ENCODE measurements at places on chromosomes 2 and 18.

DNA sequence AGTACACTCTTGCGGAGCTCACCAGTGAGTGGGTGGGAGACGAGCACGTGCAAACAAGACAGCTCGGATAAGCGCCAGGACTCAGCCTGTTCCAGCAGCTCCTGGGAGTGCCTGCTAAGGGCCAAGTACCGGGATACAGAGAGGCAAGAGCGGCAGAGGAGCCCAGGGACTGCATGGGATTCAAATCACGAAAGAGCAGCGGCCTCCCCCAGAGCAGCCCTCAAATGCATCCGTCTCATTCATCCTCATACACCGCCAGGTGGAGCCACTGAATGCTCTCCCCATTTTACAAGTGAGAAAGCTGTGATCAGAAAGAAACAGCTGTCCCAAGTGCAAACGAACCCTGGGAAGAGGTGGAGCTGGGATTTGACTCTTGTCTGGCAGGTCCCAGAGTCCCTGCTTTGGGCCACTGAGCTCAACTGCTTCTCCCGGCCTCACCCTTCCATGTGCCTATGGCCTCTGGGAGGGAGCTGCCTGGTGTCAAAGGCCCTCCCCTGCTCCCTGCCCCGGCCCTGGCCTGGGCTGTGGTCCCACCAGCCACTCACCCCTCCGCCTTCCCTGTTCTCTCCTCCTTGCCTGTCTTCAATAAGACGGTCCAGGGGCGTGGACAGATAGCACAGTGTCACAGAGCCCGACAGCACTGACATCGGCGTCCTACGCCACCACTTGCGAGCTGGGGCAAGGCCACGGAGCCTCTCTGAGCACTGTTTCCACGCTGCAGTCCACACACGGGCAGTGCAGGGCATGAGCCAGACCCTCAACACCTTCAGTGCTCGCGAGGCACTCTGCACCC, 72.8 kb upstream of the TAF1B start:
- DNase-seq: peak; percentile 39

GRCh38 chr2:18659915-18660314, 70.5 kb upstream of the NT5C1B start:
- DNase-seq: no peak

- DNase-seq: no peak
Measured at GRCh38 chr18:56910967-56911366, 235.9 kb upstream of the BOD1L2 start.

DNA sequence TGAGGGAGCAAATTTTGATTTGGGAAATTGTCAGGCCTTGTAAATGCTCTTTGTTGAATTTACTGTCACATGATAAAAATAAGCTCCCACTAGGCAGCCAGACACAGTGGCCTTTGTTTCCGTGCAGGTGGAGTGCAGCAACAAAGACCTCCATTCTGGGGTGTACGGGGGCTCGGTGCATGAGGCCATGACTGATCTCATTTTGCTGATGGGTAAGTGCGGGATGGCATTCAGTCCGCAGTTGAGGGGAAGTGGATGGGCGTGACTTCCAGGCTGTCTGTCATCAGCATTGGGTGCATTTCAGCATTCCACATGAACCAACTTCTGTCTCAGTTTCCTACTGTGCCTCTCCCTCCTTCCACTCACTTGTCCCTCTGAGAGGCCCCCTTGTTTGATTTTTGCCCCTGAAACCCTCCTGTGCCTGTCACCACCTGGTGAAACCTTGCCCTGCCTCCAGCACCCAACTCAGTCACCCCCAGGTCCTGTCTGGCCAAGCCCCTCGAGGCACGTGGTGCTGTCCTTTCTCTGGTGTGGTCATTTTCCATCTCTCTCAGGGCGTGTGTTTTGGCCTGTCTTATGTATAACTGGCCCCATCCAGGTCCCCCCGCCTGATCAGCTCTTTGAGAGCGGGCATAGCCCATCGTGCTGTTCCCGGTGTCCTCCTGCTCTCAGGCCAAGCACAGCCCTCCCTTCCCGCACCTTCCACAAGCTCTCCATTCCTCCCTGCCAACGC, 16.3 kb downstream of the CNDP2 start:
- DNase-seq: no peak

- DNase-seq: peak; percentile 41
Measured at GRCh38 chr2:161102770-161103450, 57.3 kb upstream of the TANK start.

DNA sequence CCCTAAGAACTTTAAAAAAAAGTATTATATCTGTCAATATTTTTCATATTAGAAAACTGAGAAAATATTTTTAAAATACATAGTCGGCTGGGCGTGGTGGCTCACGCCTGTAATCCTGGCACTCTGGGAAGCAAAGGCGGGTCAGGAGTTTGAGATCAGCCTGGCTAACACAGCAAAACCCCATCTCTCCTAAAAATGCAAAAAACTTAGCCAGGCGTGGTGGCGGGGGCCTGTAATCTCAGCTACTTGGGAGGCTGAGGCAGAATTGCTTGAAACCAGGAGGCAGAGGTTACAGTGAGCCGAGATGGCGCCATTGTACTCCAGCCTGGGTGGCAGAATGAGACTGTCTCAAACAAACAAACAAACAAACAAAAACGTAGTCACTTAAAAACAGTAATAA, 5.1 kb upstream of the KCMF1 start:
- no peak for DNase-seq

GRCh38 chr18:50131591-50131990, 63.4 kb downstream of the MYO5B start:
- DNase-seq: no peak

DNA sequence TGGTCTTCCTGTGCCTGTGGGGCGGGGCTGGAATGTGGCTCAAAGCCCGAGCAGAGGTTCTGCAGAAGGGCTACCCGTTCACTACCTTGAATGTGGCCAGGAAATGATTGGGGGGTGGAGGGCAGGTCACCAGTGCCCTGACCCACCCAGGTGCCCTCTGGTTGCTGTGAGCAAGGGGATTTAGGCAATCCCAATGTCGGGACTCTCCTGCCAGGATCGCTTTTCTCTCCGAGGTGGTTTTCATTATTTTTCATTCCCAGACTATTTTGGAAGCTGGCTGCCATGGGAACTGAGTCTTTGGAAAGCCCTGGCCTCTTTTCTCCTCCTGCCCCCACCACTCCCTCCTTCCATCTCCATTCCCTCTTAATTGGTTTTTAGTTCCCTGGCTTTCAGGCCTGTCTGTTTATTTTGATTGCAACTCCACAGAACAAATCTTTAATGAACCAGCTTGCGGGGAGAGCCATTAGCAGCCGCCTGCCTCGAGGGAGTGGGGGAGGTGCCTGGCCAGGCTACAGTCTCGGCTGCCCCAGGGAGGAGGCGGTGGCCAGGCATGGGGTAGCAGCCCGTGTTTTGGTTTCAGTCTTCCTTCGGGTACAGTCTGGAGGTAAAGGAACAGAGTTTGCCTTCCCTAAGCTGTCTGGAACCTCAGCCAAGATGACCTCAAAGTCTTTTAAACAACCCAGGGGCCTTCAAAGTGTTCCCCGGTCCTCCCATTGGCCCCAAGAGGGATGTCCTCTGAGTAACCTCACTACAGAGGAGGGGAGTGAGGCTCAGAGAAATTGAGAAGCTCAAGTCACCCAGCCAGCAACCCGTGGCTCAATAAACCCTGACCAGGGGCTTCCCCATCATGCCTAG, 114.4 kb upstream of the HAAO start:
- DNase-seq: no peak

DNA sequence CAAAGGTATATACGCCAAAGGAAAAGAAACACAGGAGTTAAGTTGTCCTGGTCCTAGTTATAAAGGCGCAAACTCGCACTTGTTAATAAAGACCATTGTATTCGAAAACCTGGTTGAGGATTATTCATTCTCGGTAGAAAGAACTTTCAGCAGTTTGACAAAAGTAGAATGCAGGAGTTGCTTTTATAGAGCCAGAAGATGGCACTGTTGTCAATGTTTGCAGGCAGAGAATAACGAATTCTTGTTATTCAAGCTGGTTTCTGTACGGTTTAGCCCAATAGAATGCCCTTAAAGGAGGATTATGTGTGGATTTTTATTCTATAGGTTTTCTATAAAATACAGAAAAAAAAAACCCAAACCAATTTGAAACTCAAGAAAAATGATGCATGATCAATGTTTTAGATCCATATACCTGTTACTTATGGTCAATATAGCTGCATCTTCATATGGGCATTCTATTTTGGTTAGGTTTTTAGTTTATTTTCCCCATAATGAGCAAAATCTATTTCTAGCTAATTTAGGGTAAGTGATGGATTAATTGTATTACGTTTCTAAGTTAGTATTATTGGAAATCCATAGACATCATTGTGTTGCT, 510.3 kb downstream of the PLCL1 start:
- DNase-seq: peak; percentile 64

- DNase-seq: peak; percentile 31
Measured at GRCh38 chr2:127067620-127068350, 39.2 kb downstream of the BIN1 start.

DNA sequence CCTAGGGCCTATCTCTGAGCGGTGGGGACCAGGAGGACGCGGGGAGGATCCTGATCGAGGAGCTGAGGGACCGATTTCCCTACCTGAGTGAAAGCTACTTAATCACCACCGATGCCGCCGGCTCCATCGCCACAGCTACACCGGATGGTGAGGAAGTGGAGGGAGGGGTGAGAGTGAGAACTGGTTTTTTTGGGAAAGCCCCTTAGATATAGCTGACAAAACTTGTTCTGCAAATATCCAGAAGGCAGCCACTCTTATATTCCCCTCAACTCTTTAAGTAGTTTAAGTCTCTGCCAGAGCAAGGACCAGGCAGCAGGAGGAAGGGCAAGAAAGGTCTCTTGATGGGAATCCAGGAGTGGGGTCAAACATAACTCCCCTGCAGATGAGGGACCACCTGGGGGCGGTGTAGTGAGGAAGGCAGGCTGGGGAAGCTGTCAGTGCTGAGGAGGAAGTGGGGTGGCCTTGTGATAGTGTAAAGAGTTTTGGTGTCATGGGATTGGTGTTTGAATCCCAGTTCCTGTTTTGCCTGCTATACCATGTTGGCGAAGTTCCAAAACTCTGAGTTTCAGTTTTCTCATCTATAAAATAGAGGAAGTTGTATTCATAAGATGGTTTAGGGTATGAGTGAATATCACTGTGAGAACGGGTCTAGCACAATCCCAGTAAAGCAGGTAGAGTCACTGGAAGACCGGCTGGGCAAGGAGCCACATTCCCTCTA, 3.4 kb downstream of the NAGK start:
- DNase-seq: no peak

GRCh38 chr2:10834068-10834655, 21.6 kb upstream of the PDIA6 start:
- DNase-seq: no peak

GRCh38 chr2:71992036-71992435, 155.6 kb downstream of the CYP26B1 start:
- DNase-seq: no peak
